ENCODE measurements at places on chromosomes 6 and 20. TPM values are rescaled to one million over a fixed set of nuclear protein-coding genes. Genes with fewer than 3 reads are reported as not detected.

The DDR1 gene
- polyA plus RNA-seq = 11.8 TPM

The TTI1 gene
- 7.3 TPM for polyA plus RNA-seq

The DLL1 gene
- 2.6 TPM for polyA plus RNA-seq

The PRND gene
- polyA plus RNA-seq = not detected

The WASF1 gene
- polyA plus RNA-seq = 2.1 TPM

The MDFI gene
- 2.9 TPM for polyA plus RNA-seq

The GABRR1 gene
- polyA plus RNA-seq = not detected

The LY6G5B gene
- polyA plus RNA-seq = 2.1 TPM

The LAMA2 gene
- 34.8 TPM for polyA plus RNA-seq

The F13A1 gene
- polyA plus RNA-seq = 9.0 TPM

The PKIB gene
- 0.72 TPM for polyA plus RNA-seq

The BPIFB2 gene
- polyA plus RNA-seq = not detected

The SLC22A7 gene
- polyA plus RNA-seq = 0.23 TPM

The FLRT3 gene
- 0.08 TPM for polyA plus RNA-seq

The SESN1 gene
- 32.5 TPM for polyA plus RNA-seq

The CST7 gene
- 1.4 TPM for polyA plus RNA-seq

The ARMC12 gene
- 0.19 TPM for polyA plus RNA-seq

The CNKSR3 gene
- 9.8 TPM for polyA plus RNA-seq

The NKAIN2 gene
- polyA plus RNA-seq = not detected

The SCGN gene
- polyA plus RNA-seq = 1.6 TPM

The TNXB gene
- polyA plus RNA-seq = 47.9 TPM

The C6orf47 gene
- 30.9 TPM for polyA plus RNA-seq

The TBPL1 gene
- 16.4 TPM for polyA plus RNA-seq

The HAO1 gene
- not detected for polyA plus RNA-seq

The OR2B6 gene
- polyA plus RNA-seq = not detected

The FAM83D gene
- polyA plus RNA-seq = 1.3 TPM

The HINT3 gene
- polyA plus RNA-seq = 8.1 TPM
